Hematopoietic multipotent progenitor cell treated with erythropoietin and hydrocortisone succinate and interleukin-3 and kit ligand, for 4 days (in vitro differentiated cells): ENCODE measurements at places on chromosomes 5 and 9.

GRCh38 chr5:668283-668995 is 24.7 kb downstream of the TPPP start:
- no peak for DNase-seq

DNA sequence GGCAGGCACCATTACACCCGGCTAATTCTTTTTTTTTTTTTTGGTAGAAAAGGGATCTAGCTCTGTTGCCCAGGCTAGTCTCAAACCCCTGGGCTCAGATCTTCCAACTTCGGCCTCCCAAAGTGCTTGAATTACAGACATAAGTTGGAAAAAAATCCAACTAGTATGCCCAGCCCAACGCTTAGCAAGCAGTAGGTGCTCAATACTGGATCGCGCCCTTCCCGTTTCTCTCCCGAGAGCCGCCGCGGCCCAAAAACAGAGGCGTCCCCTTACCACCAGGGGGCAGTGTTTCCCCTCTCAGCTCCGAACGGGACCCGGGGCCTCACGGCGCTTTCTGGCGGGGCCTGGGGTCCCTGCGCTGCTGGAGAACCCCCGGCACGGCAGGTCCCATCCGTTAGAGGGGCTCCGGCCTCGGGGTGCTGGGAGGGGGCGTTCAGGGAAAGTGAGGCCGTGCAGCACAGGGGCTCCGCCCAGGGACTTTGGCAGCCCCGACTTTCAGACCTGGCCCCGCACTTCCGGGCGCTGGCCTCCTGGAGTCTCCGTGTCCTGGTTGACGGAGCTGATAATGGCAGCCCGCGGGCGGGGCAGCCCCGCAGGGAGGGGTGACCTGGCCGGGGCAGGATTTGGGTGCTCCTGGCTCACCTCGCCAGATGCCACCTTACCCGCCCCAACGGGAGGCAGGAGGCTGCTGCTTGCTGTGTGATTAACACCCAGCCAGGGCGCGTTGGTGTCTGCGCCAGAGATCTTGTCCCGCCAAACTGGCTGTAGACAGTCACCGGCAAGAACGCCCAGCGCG is 15.2 kb downstream of the PTGES start:
- DNase-seq = peak; percentile 93

DNA sequence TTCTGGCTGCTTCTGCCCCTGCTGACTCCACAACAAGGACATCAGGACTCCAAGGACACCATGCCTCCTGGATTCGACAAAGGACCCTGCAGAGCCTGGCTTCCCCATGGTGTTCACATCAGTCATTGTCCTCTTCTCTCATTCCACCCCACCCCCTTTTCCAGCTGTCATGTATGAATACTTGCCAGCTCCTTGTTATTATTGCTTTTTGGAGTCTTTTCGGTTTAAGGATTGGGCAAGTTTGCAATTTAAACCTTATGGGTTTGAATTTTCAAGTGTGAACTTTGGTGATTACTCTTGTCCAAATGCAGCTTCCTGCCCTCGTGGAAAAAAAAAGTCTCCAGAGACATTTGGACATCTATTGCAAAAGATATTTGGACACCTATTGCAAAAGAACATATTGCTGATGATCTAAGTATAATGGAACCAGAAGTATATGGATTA is 14.2 kb upstream of the LVRN start:
- DNase-seq = no peak

DNA sequence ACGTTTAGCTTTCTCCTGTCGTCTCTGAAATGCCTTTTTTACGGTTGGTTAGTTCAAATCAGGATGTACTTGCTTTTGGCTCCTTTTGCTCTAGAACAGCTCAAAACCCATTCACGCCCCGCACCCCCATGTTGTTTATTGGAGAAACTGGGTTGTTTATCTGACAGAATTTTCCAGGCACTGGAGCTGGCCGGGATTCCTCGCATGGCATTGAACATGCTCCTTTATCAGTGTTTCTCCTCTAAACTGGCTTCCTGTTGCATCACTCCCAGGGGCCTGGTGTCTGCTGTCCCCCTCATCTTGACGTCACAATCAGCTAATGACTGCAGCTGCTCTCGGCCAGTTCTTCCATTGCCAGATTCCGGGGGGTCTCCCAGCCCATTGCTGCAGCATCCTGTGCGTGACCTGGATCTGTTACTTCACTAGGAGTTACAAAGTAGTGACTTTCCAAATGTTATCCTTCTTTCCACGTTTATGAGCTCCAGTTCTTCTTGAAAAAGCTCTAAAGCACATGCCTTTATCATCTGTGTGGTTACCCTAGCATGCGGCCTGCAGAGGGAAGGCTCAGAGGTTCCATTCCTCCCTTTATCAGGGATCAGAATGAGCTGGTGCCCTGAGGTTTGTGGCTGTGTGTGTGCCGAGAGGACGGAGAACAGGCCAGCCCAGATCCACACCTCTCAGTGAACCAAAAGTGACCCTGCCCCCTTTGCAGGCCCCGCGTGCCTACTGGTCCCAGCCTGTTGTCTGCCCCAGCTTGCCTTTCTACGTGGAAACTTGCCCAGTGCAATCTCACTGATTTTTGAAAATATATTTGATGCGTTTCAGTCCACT is 27.5 kb downstream of the FAM163B start:
- peak; percentile 21 for DNase-seq

- DNase-seq = no peak
Measured at GRCh38 chr9:119398350-119398749, 29.1 kb upstream of the BRINP1 start.

DNA sequence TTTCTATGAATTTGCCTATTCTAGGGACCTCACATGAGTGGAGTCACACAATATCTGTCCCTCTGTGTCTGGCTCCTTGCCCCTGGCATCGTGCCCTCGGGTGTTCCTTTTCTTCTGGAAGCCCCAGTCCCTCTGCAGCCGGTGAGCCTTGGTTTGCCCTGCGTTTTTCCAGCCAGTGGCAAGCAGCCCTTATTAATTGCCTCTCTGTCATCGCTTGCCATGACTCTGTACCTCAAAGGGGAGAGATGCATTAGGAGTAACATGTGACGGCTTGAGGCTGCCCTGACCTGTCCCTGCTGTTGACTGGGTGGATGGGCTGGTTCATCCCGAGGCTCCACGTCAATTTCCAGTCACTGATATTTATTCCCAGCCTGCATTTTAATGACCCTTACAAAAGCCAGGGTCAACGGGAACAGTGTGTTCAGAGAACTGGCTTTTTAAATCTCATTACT is 87.3 kb downstream of the CFAP90 start:
- no peak for DNase-seq

DNA sequence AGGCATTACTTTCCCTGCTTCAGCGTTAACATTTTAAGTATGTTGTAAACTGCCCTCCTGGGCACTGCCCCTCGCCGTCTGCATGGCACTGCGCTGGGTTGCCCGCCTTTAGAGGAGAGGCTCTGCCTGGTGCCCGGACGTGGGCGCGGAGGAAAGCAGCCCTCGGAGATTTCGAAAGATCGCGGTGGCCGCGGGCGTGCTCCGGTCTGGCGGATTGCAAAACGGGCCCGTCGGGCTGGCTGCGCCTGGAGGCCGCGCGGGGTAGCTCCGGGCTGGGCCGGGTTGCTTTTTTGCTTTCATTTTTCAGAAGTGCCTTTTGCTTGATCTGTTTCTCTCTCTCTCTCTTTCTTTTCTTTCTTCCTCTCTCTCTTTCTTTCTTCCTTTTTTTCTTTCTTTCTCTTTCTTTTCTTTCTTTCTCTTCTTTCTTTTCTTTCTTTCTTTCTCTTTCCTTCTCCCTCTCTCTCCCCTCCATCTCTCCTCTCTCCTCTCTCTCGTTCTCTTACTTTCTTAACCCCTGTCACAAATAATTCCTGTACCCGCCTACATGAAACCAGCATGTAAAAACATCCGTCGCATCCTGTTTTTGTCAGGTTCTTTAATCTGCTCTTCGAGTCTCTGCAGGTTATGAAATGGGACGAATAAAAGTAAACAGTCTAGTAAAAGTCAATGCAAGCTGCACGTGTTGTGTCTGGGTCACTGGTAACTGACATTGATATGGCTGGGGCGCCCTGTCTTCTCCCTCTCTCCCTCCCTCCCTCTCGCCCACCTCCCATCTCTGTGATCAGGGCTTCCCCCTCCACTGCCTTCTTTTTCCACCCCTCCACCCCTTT is 1.7 kb downstream of the FST start:
- peak; percentile 89 for DNase-seq
